BJ (cell line): ENCODE measurements at places on chromosomes 1 and 21. TPM values are rescaled to one million over a fixed set of nuclear protein-coding genes. Genes with fewer than 3 reads are reported as not detected.

SERPINC1 gene
- 0.05 and 0.16 TPM in 2 replicates for polyA plus RNA-seq

TMEM82 gene
- not detected in 2 replicates for polyA plus RNA-seq

HOOK1 gene
- not detected in 2 replicates for polyA plus RNA-seq

C4BPA gene
- polyA plus RNA-seq: not detected in 2 replicates

TMEM53 gene
- 7.9 and 12.1 TPM in 2 replicates for polyA plus RNA-seq

SEC16B gene
- 0.98 and 1.5 TPM in 2 replicates for polyA plus RNA-seq

ZNF697 gene
- 3.2 and 5.7 TPM in 2 replicates for polyA plus RNA-seq

HPDL gene
- 0.38 and 0.56 TPM in 2 replicates for polyA plus RNA-seq

GBP7 gene
- polyA plus RNA-seq: not detected in 2 replicates

CRP gene
- polyA plus RNA-seq: not detected in 2 replicates

SYT11 gene
- 36.0 and 36.6 TPM in 2 replicates for polyA plus RNA-seq

SPRR4 gene
- not detected in 2 replicates for polyA plus RNA-seq

SLC45A1 gene
- polyA plus RNA-seq: 0.44 and 1.4 TPM in 2 replicates

KCNK1 gene
- polyA plus RNA-seq: 2.7 and 3.0 TPM in 2 replicates

MR1 gene
- polyA plus RNA-seq: 25.0 and 36.2 TPM in 2 replicates

GABPA gene
- 8.5 and 16.0 TPM in 2 replicates for polyA plus RNA-seq

ABCD3 gene
- 7.3 and 17.7 TPM in 2 replicates for polyA plus RNA-seq

KRTAP19-1 gene
- polyA plus RNA-seq: not detected in 2 replicates

CHI3L1 gene
- polyA plus RNA-seq: 0.10 and 0.20 TPM in 2 replicates

GCLM gene
- polyA plus RNA-seq: 19.1 and 35.1 TPM in 2 replicates

FNBP1L gene
- 5.5 and 12.4 TPM in 2 replicates for polyA plus RNA-seq

RLF gene
- 4.1 and 6.8 TPM in 2 replicates for polyA plus RNA-seq

HES2 gene
- not detected in 2 replicates for polyA plus RNA-seq

OR2L13 gene
- not detected in 2 replicates for polyA plus RNA-seq

CIART gene
- polyA plus RNA-seq: 17.2 and 18.7 TPM in 2 replicates

TFB2M gene
- polyA plus RNA-seq: 10.9 and 17.4 TPM in 2 replicates

GTF2B gene
- 22.4 and 39.4 TPM in 2 replicates for polyA plus RNA-seq

MROH9 gene
- 0.10 and 0.17 TPM in 2 replicates for polyA plus RNA-seq

CD1E gene
- polyA plus RNA-seq: not detected in 2 replicates

MAPKAPK2 gene
- polyA plus RNA-seq: 65.6 and 80.1 TPM in 2 replicates

TMPRSS2 gene
- not detected in 2 replicates for polyA plus RNA-seq

DFFA gene
- 33.2 and 33.8 TPM in 2 replicates for polyA plus RNA-seq
